IMR-90 (cell line): ENCODE measurements at places on chromosomes 7 and 10. TPM values are rescaled to one million over a fixed set of nuclear protein-coding genes. Genes with fewer than 3 reads are reported as not detected.

The ARPC1B gene
- total RNA-seq = 243 and 351 TPM in 2 replicates

The ADCK2 gene
- total RNA-seq = 7.5 and 10.0 TPM in 2 replicates

The SLC13A1 gene
- not detected in 2 replicates for total RNA-seq

The GJD4 gene
- not detected in 2 replicates for total RNA-seq

The SEM1 gene
- 17.2 and 23.6 TPM in 2 replicates for total RNA-seq

- H3K4me1 ChIP-seq = no peaks in the 10 kb centered on the region
- H3K27ac ChIP-seq = no peak overlapping the region
- no peak overlapping the region for H3K4me3 ChIP-seq
- H3K36me3 ChIP-seq = no peaks in the 10 kb centered on the region
Measured at GRCh38 chr10:78642269-78642816, 426.4 kb upstream of the ZMIZ1 start.

- H3K36me3 ChIP-seq = no peaks in the 10 kb centered on the region
- peaks cover 43% of the 10 kb centered on the region for H3K27me3 ChIP-seq
- H3K27ac ChIP-seq = no peak overlapping the region
- DNase-seq = no peak
- H3K4me1 ChIP-seq = no peaks in the 10 kb centered on the region
- no peak overlapping the region for H3K4me3 ChIP-seq
Measured at GRCh38 chr10:79984851-79985250, 35.9 kb upstream of the SFTPD start.

- H3K27ac ChIP-seq = no peak overlapping the region
- no peak overlapping the region for H3K4me3 ChIP-seq
- H3K4me1 ChIP-seq = no peaks in the 10 kb centered on the region
- H3K27me3 ChIP-seq = no peaks in the 10 kb centered on the region
Measured at GRCh38 chr10:130769146-130770017, 542.1 kb downstream of the TCERG1L start.

DNA sequence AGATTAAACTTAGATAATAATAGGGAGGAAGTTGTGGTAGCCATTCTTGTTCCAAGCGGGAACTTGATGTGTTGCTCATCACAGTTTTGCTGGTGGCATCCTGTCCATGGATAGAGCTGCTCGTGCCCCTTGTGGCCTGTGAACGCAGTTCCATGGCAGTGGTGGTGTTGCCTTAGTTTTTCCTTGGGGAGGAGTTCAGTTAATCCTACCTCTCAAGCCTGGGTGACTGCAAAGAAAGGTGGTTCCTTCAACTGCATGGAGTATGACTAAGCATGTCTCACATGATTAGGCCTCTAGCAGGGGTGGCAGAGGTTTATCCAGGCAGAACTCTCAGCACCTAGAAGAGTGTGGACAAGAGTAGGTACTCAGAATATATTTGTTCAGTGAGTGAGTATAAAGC lies 99.7 kb downstream of the MAPK8 start:
- no peaks in the 10 kb centered on the region; the same call in 1 of the 2 replicates for H3K36me3 ChIP-seq
- H3K4me1 ChIP-seq = peaks cover 5% of the 10 kb centered on the region
- H3K27ac ChIP-seq = 0 out of 2 replicates have a peak overlapping the region, but pooled peaks have one; percentile 2

DNA sequence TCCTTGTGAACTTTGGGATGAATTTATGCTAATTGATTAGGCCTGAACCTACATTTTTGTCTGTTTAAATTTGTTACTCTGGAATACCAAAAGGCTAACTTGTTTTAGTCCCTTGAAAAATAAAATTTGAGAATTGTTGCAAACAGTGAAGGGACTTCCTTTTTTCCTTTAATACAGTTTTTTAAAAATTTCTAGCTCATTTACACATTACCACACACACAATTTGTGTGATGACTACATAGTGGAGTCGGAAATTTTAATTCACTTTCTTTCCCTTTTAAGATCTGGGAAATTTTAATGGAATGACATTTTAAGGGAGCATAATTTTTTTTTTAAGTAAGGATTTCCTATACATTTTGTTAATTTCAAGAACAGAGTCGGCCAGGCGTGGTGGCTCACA lies 8.6 kb upstream of the TMEM236 start:
- no peaks in the 10 kb centered on the region for H3K4me1 ChIP-seq
- DNase-seq = no peak
- H3K27me3 ChIP-seq = peaks cover 2% of the 10 kb centered on the region; the same call in 1 of the 2 replicates
- H3K4me3 ChIP-seq = no peak overlapping the region

DNA sequence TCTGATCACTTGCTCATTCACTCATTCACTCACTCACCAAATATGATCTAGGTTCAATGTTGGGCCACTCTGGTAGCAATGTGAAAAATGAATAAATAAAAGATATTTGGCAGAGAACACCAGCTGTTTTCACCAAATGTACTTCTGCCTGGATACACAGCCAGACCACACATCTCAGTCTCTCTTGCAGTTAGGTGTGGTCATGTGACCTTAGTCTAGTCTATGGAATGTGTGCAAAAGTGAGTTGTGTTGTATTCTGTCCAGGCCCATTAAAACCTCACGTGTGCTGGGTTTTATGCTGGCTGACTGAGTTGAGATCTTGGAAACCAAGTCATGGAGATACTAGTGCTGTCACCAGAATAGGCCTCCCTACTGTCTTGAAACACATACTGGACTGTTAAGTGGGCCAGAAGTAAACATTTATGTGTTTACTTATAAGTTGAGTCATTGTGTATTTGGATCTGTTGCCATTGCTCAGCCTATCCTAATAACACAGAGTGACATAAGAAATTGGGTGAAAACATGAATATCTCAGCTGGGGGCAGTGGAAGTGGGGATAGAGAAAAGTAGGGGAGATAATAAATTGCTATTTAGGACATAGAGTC lies 145.5 kb downstream of the PTEN start:
- H3K4me3 ChIP-seq = no peak overlapping the region
- peak overlapping the region; percentile 6; the same call in 1 of the 2 replicates for H3K27ac ChIP-seq
- no peaks in the 10 kb centered on the region for H3K36me3 ChIP-seq
- H3K4me1 ChIP-seq = peaks cover 9% of the 10 kb centered on the region

DNA sequence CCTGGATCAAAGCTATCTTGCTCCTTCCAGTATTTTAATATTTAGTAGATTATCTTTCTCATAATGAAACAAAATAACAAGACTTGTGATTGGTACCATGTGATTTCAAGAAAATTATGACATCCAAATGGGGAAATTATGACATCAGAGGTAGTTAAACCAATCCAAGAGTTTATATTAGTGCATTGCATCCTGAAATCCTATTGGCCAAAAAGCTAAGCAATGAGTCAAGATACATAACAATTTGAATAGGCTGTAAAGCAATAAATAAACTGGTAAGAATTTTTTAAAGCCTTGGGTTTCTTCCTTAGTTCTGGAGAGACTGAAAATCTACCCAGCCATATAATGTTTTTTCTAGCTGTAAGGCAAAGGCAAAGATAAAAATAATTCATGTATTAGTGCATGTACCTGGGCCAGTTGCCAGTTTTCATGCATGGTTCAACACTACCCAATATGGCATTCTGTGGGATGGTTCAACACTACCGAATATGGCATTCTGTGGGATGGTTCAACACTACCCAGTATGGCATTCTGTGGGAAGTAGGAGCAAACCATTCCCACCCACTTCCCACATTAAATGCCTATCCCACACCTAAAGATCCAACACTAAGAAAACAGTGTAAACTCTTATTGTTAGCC lies at the start of gene RNF148:
TSS of gene RNF148 (minus strand) at position 51 of the 639 bp plus-strand sequence. CDS start 172 bp downstream, outside the sequence.
- no peak within 1 kb of the TSS for H3K4me3 ChIP-seq
- no peak for DNase-seq
- H3K27ac ChIP-seq = no peak within 1 kb of the TSS
- no peaks in the 10 kb centered on the region for H3K36me3 ChIP-seq
- no peaks in the 10 kb centered on the region for H3K27me3 ChIP-seq

DNA sequence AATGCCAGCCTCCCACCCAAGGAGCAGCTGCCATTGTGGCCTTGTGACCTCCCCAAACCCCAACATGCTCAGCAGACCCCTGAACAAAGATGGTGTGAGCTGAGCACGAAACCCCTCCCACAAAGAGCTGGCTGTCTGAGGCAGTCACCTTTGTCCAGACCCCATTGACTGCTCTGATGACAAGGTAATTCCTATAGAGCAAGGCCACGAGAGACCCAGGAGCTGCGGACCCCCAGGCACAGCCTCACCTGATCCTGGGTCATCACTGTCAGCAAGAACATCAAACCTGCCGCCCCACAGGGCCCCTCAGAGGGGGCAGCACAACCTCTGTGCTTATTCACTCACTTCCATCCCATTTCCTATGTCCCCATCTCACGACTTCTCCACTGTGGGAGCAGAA lies 102.6 kb downstream of the CPXM2 start:
- no peak overlapping the region for H3K4me3 ChIP-seq
- H3K27me3 ChIP-seq = no peaks in the 10 kb centered on the region
- H3K4me1 ChIP-seq = no peaks in the 10 kb centered on the region
- no peaks in the 10 kb centered on the region for H3K36me3 ChIP-seq
- H3K27ac ChIP-seq = no peak overlapping the region

DNA sequence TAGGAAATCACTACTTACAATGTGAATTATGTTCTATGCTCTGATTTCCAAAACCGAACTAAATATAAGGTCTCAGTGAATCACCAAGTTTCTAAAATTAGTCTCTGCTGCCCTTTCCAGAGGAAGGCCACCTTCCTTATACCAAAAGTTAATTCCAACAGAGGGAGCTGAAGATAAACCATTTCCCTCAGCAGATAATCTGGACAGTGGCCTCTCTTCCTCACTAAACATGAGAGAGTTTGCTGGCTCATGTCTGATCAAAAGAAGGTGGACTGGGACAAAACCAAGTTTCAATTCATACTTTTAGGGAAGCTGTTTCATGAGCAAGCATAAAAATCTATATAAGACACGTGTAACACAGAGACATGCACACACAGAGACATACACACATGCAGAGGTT lies 6.4 kb downstream of the FEZF1 start:
- H3K27me3 ChIP-seq = peaks cover 31% of the 10 kb centered on the region
- no peaks in the 10 kb centered on the region for H3K4me1 ChIP-seq
- no peaks in the 10 kb centered on the region for H3K36me3 ChIP-seq
- H3K4me3 ChIP-seq = no peak overlapping the region

- no peaks in the 10 kb centered on the region for H3K4me1 ChIP-seq
- no peak for DNase-seq
- no peaks in the 10 kb centered on the region for H3K36me3 ChIP-seq
- H3K27me3 ChIP-seq = no peaks in the 10 kb centered on the region
- H3K27ac ChIP-seq = no peak overlapping the region
Measured at GRCh38 chr7:122059542-122059941, 84.5 kb downstream of the AASS start.

GRCh38 chr7:38427279-38427955 lies 154.0 kb upstream of the TARP start:
- no peak overlapping the region for H3K4me3 ChIP-seq
- no peaks in the 10 kb centered on the region for H3K4me1 ChIP-seq
- no peaks in the 10 kb centered on the region for H3K27me3 ChIP-seq
- DNase-seq = no peak

DNA sequence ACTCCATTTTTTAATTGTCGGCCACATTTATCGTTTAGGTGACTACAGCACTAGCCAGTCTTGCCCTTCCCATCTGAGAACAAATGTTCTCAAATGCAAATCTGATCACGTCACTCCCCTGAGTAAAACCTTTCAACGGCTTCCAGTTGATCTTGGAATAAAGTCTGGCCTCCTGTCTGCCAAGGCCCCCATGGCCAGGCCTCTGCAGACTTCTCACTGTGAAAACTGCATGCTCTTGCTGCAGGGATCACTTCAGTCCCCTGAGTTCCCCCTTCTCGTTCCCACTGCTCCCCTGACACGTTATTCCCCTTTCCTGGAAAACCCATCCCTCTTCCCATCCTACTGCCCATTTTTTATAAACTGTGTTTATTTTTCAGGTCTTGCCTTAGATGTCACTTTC lies 124.1 kb upstream of the NEBL start:
- H3K36me3 ChIP-seq = no peaks in the 10 kb centered on the region
- no peaks in the 10 kb centered on the region for H3K27me3 ChIP-seq
- no peak overlapping the region for H3K4me3 ChIP-seq
- DNase-seq = no peak

DNA sequence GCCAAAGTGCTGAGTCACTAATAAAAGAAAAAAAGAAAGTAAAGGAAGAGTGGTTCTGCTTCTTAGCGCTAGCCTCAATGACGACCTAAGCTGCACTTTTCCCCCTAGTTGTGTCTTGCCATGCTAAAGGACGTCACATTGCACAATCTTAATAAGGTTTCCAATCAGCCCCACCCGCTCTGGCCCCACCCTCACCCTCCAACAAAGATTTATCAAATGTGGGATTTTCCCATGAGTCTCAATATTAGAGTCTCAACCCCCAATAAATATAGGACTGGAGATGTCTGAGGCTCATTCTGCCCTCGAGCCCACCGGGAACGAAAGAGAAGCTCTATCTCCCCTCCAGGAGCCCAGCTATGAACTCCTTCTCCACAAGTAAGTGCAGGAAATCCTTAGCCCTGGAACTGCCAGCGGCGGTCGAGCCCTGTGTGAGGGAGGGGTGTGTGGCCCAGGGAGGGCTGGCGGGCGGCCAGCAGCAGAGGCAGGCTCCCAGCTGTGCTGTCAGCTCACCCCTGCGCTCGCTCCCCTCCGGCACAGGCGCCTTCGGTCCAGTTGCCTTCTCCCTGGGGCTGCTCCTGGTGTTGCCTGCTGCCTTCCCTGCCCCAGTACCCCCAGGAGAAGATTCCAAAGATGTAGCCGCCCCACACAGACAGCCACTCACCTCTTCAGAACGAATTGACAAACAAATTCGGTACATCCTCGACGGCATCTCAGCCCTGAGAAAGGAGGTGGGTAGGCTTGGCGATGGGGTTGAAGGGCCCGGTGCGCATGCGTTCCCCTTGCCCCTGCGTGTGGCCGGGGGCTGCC lies at the start of gene IL6:
TSS of gene IL6 (plus strand) at position 294 of the 807 bp plus-strand sequence. CDS start at position 357, 63 bp downstream.
- H3K27ac ChIP-seq = peak within 1 kb of the TSS; percentile 97
- peak within 1 kb of the TSS; percentile 69 for H3K4me3 ChIP-seq
- H3K4me1 ChIP-seq = peaks cover 23% of the 10 kb centered on the region
- peaks cover 18% of the 10 kb centered on the region for H3K36me3 ChIP-seq

DNA sequence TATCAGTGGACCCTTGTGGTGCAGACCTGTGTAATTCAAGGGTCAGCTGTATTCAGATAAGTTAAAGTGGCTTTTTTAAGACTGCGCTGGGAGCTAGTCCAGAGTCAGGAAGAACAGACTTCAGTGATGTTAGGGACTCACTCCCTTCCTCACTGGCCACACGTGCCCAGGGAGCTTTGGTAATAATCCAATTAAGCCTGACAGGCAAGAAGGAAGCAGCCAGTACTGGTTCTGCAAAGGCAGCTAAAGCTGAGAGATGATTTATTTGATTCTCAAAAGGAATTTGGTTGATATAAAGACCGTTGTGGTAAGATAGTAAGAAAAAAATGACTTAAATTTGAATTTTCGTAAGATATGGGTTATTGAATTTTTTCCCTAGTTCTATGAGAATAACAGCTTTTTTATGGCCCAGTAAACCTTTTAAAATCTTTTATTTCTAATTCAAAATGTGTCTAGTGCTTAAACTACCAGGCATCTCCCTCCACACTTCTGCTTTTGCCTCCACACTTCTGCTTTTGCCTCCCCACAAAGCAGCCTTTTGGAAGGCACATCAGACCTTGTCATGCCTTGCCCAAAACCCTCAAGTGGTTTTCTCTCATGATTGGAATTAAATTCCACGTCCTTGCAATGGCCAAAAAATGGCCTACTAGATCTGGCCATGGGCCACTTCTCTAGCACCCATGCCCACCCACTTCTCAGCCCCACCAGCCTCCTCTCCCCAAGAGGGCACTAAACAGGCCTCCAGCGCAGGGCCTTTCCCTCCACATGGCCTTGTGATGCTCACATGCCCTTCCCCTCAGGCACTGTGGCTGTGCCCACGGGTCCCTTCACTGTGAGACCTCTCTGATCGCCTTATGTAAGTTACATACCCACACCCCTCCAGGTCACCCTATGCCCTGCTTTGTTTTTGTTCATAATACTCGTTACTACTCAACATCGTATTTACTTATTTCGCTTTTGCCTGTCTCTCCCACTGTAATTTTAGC lies 92.5 kb downstream of the POU6F2 start:
- H3K36me3 ChIP-seq = no peaks in the 10 kb centered on the region
- H3K27ac ChIP-seq = no peak overlapping the region
- no peaks in the 10 kb centered on the region; the same call in 1 of the 2 replicates for H3K27me3 ChIP-seq
- no peak for DNase-seq
- no peaks in the 10 kb centered on the region for H3K4me1 ChIP-seq
